Activated T-cell treated with anti-CD3 and anti-CD28 coated beads for 1 hour (primary cell): ENCODE measurements at places on chromosomes 4 and X.
A peak's percentile ranks its signal among the peaks of the same experiment; 100 is the strongest.

DNA sequence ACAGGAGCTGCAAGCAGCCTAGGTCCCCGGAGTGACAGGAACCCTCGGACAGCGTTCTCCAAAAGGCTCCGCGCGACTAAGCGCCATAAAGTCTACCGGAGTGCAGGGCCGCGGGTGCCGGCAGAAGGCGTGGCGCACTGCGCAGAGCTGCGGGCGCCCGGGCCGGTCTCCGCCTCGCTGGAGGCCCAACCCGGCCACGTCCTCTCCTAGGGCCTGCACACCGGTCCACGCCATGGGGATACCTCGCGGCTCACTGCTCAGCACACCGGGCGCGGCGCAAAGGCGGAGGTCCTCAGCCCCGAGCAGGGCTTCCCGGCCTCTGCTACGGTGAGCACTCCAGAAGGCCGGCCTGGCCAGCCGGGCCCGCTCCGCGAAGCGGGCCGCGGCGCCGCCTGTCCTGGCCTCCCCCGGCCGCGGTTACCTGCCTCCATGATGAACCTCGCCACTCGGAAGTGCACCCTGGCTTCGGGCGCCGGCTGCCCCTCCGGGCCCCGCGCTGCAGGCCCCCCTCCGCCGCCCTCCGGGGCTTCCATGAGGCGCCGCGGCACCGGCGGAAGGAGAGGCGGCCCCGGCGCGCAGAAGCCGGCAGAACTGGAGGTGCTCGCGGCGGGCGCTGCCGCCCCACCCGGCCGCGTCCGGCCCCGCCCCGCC is at the start of gene CCNQ:
TSS of gene CCNQ (minus strand) at position 599 of the 651 bp plus-strand sequence. CDS start at position 533, 66 bp downstream.
- DNase-seq = peak; percentile 14

- DNase-seq = no peak
These were observed 69.4 kb downstream of the EVC2 start for GRCh38 chr4:5638976-5639375.

DNA sequence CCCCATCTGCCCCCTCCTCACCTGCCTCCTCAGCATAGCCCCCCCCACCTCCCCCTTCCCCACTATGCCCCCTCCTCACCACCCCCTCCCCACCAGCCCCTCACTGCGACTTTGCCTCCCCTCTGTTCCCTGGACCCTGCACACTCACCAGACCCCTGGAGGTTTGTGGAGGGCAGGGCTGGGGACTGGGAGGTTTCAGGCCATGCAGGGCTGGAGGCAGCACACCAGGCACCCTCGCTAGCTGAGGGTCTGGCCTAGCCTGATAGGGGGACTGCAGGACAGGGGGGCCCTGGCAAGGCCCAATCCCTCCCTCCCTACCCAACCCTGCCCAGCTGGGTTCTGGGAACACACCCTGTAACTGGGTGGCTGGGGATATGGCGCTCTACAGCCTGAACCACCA is 28.0 kb downstream of the TACC3 start:
- no peak for DNase-seq

DNA sequence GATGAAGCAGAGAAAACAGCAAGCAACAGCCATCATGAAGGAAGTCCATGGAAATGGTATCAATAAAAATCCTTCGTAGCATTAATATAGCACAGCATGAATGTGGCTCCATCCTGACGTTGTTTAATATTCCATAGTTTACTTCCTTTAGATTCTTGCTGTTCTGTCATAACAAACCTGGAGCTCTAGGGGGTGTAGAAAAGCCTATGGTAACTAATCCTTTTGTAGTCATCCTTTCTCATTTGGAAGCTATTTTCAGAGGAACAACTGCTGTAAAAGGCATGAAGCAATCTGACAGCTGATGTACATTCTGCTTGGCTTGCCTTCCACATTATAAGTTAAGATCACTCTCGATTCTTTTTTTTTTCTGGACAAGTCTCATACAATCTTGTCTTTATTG is 914 bp downstream of the MYOZ2 start:
- DNase-seq = no peak

GRCh38 chr4:63049278-63049677 is 1360.0 kb downstream of the TECRL start:
- no peak for DNase-seq

GRCh38 chr4:70426789-70427188 is 29.0 kb downstream of the OPRPN start:
- no peak for DNase-seq

- no peak for DNase-seq
These were observed 105.8 kb downstream of the CXCL13 start for GRCh38 chr4:77711469-77711868.

GRCh38 chr4:109171070-109171469 is 131.4 kb downstream of the COL25A1 start:
- DNase-seq = no peak

DNA sequence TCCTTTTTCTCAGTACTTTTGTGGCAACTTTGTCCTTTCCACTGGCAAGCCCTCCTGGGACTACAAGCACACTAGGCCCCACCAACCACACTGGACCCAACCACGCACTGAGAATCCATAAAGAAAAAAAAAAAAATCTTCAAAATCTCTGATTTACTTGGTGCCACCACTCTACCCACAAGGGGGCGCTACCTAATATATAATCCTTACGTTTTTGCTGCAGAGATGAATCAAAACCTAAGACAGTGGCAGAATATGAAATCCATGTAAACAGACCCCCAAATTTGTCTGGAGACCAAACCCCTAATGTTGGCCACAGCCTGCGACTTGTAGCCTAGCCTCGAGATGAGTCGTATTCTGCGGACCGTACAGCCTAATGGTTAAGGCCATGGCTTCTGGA is 63.5 kb upstream of the ARHGAP36 start:
- no peak for DNase-seq

DNA sequence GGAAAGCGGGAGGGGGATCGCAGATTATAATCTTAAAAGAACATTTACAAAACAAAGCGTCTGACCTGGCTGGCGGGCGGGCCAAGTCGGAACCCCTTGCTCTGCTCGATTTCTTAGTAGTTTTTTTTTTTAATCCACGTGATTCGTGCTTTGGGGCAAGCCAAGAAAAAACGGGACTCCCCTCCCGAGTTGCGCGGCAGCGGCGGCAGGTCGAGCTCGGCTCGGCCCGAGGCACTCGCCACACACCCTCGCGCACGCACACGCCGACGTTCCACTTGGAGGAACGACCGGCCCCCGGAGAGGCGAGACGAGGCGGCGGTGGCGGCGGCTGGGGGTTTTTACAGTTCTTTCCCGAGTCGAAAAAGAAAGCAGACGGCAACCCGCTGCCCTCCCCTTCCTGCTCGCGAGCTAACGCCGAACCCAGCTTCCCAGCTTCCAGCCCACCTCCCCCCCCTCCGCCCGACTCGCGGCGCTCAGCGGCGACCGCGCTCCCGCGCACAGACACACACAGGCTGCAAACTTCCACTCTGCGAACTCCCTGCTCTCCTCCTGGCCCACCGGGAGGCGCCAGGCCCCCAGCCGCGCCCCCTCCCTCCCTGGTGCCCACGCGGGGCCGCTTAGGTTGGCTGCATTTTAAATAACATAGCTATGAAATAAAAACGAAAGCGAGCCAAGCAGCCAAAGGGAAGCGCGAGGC is 1.2 kb downstream of the BCOR start:
- peak; percentile 47 for DNase-seq

GRCh38 chrX:153454901-153455550 is 9.2 kb upstream of the TREX2 start:
- DNase-seq = no peak

DNA sequence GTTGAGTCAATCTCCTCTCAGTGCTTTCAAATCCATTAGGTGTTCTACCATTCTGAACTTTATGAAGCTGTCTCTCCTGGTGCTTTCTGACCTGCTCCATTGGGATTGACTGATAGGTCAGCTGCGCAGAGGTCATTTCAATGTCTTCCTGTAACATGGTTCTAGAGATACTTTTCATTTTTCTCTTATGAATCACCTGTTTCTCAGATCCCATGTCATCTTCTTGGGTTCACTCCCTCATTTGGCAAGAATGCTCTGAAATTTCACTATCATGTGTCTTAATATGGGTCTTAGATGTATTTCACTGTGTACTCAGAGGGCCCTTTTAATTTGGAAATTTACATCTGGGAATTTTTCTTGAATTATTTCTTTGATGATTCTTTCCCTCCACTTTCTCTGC is 13.8 kb upstream of the PGM2 start:
- DNase-seq = no peak

DNA sequence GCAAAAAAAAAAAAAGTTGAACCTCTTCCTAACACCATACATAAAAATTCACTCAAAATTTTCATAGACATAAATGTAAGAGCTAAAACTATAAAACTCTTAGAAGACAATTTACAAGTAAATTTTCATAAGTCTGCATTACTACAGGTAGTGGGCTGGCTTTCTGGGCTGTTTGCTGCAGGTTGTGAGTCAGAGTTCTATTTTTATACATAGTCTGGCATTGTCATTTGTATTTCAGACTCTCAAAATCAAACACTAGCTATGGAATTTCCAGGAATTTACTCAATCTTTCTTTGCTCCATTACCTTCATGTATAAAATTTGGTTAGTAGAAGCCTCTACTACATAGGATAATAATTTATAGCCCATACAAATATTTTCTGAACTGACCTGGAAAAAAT is 227.2 kb downstream of the COX18 start:
- no peak for DNase-seq
